ENCODE measurements at places on chromosomes 12 and 14.

DNA sequence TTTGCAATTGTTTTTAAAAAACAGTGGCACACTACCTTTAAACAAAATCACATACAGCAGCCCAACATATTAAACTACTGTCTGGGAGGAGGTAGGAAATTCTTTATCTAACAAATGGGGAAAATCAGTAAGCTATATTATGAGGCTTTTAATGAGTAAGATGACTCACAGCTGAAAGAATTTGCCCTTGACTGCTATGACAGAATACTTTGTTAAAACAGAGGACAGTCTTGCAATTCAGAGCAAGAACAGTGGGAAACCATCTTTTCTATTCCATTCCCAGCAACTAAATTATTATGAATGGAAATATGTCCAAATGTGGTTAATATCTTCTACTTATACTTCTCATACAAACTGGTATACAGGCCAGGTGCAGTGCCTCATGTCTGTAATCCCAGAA, 49.2 kb upstream of the SGPP1 start:
- no peak for DNase-seq

- no peak for DNase-seq
Measured at GRCh38 chr12:104551-105081, 38.0 kb downstream of the IQSEC3 start.

GRCh38 chr14:69625299-69626131, 14.1 kb downstream of the SUSD6 start:
- peak; percentile 46 for DNase-seq

GRCh38 chr12:89327486-89328094, 24.7 kb downstream of the DUSP6 start:
- DNase-seq, result no peak

GRCh38 chr14:51978681-51979085, 10.7 kb upstream of the RTRAF start:
- no peak for DNase-seq

DNA sequence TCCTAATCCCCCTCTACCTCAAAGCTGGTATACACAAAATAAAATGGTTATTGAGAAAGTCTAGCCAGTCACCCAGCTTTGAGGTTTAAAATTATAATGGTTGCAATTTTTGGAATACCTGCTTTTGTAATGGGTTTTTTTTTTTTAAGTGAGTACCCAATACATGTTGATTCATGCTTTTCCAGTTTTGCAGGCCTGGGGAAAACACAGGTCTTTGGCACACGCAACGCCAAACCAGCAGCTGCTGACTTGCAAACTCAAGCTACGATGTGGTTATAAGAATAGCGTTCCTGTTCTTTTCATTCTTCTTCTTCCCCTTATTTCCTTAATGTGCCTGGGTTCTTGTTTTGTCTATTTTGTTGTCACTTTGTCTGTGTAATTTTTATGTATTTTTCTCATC, 233.0 kb downstream of the EGLN3 start:
- DNase-seq, result no peak

DNA sequence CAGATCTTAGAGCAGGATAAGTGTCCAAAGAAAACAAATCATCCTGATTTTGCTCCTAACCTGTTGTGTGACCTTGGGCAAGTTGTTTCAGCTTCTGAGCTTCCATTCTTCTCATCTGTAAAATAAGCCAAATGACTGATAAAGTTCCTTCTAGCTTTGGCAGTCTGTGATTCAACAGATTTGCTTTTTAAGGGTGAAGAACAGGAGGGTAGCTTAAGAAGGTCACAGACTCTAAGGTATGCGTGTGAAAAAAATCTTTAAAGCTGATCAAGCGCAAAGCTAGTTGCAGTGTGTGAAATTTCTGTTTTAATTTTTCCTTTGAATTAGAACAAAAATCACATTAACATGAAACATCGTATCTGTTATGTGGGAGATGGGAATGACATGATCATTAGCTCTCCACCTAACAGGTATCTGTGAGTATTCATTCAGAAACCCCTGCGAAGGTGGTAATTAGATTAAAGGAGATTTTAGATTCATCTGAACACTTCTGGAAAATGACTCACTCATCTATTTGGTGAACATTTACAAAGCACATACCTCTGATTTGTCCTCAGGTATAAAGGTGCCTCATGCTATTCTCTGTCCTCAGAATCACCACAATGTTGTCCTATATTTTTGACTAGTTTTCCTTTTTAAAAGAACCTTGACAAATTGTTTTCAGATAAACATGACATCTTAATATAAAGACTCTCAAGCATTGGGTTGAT, 131.9 kb upstream of the CPM start:
- no peak for DNase-seq

GRCh38 chr14:70188322-70188658, 461 bp downstream of the SLC8A3 start:
- no peak for DNase-seq

Data from stimulated activated CD8-positive, alpha-beta memory T cell treated with anti-CD3 and anti-CD28 coated beads, Interleukin-2, amount 100 ng/mL, for 1 hour (primary cell).